ENCODE measurements at places on chromosomes 2 and 18. TPM values are rescaled to one million over a fixed set of nuclear protein-coding genes. Genes with fewer than 3 reads are reported as not detected.

- H3K27me3 ChIP-seq = no peaks in the 10 kb centered on the region
- H3K4me1 ChIP-seq = peaks cover 12% of the 10 kb centered on the region
- DNase-seq = no peak
- H3K36me3 ChIP-seq = peaks cover 17% of the 10 kb centered on the region
- H3K27ac ChIP-seq = no peak overlapping the region
- H3K4me3 ChIP-seq = no peak overlapping the region
These were observed 43.0 kb downstream of the EMX1 start for GRCh38 chr2:72959995-72960981.

The SP5 gene
- total RNA-seq = 1.7 TPM

GRCh38 chr2:6845312-6845711 lies 20.4 kb downstream of the CMPK2 start:
- H3K4me1 ChIP-seq = no peaks in the 10 kb centered on the region
- no peak for DNase-seq
- no peak overlapping the region for H3K4me3 ChIP-seq

The MAP2 gene
- 0.87 TPM for total RNA-seq

GRCh38 chr2:229350117-229350805 lies 79.2 kb upstream of the PID1 start:
- H3K36me3 ChIP-seq = peaks cover 17% of the 10 kb centered on the region
- H3K4me3 ChIP-seq = no peak overlapping the region
- no peak for DNase-seq
- H3K27me3 ChIP-seq = no peaks in the 10 kb centered on the region
- H3K4me1 ChIP-seq = no peaks in the 10 kb centered on the region

DNA sequence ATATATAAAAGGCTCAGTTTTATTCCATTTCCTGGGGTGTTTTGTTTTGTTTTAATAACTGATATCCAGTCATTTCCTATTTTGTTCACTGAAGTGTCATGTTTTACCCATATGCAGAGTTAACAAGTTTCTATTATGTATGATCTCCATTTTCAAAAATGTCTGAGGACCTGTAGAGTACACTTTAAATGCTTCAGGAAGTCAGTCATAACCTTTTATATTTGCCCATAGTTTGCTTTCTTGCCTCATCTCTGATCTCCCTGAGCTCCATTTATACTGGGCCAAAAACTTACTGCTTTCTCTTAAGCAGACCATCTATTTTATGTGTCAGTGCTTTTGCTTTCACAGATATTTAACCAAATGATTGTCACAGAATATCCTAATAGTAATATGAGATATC lies 278.7 kb downstream of the MBD5 start:
- H3K36me3 ChIP-seq = peaks cover 3% of the 10 kb centered on the region
- DNase-seq = no peak
- H3K27ac ChIP-seq = no peak overlapping the region

- no peaks in the 10 kb centered on the region for H3K36me3 ChIP-seq
- no peak overlapping the region for H3K27ac ChIP-seq
These were observed 24.4 kb upstream of the GAREM2 start for GRCh38 chr2:26148501-26148900.

The IL36B gene
- total RNA-seq = not detected
